ENCODE measurements at places on chromosomes 5 and 9. TPM values are rescaled to one million over a fixed set of nuclear protein-coding genes. Genes with fewer than 3 reads are reported as not detected.

DHX29 gene
- total RNA-seq, result 16.3 TPM

PPP2R2B gene
- total RNA-seq, result under 0.01 TPM

GMCL2 gene
- total RNA-seq, result not detected

TRIM14 gene
- total RNA-seq, result 5.8 TPM

DAPK1 gene
- 0.64 TPM for total RNA-seq

PDE8B gene
- not detected for total RNA-seq

ZBTB34 gene
- 6.6 TPM for total RNA-seq
